ENCODE measurements at places on chromosomes 5 and 9.
A peak's percentile ranks its signal among the peaks of the same experiment; 100 is the strongest.

DNA sequence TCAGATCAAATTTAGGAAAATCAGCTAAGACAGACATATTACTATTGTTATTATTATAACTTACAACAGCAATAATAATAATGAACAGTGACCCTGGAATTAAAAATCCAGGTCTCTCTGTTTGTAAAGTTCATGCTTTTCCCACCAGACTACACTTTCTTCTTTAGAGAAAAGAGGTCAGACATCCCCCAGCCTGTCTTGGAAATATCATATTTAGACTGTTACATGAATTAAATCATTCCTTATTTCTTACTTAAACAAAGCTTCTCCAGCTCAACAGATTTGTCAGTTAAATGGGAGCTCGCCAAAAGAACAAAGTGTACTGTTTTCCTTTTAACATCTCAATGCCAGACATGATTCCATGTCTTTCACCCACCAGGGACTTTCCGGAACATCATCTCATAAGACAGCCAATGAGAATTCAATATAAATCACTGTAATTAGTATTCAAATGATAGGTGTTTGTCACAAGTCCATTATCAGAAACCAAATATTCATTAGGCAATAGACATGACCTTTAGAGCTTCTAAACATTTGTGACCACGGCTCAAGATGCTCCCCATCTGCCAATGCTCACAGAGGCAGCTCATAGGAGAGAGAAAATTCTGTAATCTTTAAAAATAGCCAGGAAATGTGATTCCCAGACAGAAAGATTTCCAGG lies 351.9 kb downstream of the ENC1 start:
- DNase-seq, result peak; percentile 49

DNA sequence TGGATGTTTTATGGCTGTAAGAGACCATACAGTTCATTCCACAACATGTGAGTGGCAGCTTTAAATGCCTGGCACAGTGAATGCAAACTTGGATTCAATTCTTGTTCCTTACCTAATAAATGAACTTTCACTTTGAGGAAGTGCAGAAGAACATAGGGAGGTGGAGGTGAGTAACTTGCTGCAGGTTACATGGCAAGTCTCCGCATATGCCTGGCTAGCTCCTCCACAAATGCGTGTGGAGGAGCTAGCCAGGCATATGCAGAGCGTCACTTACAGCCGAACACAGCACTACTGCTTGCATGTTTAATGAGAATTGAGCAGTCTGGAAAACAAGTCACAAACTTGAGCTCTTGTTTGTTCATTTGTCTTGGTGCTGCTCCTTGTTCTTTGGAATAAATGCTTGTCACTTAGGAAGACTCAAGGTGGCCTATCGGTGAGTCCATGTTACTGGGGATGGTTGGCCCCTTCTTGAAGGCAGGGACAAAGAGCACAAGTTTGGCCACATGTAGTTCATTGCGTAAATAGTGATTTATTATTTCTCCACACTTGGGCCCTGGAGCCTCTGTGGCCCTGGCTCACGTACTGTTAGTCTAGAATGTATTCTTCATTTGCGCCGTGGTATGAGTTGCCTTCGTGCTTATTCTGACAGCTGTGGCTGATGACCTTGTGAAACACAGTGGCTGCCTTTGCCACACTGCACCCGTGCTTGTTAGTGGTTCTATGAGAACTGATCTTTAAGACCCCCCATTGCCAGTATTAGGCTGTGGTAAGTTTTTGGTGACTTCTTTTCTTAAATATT lies 3.1 kb downstream of the ISOC1 start:
- no peak for DNase-seq

DNA sequence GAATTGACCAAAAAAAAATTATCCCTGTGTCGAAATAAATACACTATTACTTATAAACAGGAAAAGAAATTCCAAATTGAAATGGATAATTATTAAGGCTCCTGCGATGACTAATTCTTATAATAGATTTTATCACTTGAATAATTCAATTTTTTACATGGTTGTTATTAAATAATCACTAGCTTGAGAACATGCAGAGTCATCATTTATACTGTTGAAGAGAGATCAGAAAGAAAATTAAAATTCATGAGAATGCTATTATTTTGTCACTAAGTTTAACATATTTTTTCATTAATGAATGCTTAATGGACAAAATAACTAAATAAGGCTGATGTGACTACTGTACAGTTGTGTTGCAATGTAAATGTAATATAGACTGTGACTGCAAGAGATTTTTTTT lies 1011.3 kb upstream of the C9orf72 start:
- no peak for DNase-seq

DNA sequence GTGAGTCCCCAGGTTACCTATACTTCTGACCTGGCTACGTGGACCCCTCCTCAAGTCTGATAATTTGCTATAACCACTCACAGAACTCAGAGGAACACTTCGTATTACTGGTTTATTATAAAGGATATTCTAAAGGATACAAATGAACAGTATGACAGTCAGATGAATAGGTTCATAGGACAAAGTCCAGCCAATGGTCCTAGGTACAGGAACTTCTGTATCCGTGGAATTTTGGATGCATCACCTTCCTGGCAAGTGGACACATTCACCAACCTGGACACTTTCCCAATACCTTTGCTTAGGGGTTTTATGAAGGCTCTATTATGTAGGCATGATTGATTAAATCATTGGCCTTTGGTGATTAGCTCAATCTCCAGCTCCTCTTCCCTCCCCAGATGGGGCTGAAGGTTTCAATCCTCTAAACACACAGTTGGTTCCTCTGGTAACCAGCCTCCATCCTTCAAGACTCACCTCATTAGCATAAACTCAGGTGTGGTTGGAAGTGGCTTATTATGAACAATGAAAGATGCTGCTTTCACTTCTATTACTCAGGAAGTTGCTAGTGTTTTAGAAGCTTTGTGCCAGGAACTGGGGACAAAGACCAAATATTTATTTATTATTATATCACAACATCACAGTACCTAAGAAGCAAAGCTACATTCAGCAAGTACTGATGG lies 149.6 kb upstream of the ELL2 start:
- DNase-seq, result no peak

- no peak for DNase-seq
Measured at GRCh38 chr5:76715486-76715735, 515 bp upstream of the F2R start.

DNA sequence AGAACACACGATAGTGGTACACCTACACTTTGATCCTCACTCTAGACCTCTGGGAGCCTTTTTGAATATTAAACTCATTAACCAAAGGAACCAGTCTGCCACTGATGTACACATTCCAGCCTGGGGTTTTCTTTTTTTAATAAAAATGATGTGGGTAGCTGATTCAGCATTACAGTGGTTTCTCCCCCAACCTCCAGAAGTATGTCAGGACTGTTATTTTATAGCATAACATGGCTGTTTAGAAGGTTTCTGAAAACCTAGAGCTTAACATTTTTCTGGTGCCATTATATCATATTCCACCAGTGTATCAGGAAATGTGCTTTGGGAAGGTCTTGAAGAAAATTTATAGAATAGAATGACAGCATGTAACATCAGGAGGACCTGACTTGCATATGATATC lies 540.9 kb upstream of the WWC1 start:
- DNase-seq, result no peak

DNA sequence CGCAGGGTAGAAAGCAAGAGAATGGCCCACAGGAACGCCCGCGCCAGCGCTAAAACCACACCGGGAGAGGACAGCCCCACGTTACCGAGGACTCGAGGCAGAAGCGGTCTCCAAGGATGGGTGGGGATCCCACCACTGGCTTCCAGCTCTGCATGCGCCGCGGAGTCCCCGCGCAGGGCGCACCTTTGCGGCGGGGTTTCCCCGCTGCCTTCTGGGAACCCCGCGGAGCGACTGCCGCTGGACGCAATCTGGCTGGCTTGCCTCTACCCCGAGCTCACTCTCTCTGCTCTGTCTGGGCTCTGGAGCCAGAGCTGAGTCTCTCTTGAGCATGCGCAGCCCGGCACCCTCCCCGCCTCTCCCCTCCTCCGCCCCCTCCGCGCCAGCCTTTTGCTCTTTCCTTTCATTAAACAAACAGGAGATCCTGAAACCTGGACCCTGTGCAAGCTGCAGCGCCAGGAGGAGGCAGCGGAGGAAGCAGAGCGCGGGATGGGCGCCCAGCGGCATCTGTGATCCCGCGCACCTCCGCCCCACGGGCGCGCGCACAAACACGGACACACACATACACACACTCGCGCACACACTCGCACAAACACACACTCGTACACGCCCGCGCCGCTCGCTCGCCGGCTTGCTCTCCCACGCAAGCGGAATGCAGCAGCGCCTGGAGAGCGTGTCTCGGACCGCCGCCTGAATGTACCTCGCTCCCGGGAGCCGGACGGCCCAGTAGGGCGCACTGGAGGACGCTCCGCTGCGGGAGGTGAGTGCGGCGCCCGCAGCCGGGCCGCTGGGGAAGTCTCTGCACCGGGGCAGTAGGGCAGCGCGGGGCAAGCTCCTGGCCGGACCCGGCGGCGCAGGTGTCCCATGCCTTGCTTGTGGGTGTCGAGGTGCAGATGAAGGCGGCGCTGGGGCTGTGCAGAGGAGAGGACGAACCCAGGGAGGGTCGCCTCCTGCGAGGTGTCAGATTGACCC lies at the start of gene PLPPR1:
PLPPR1 (plus strand) TSS at position 382 of the 969 bp plus-strand sequence.
- peak; percentile 13 for DNase-seq

DNA sequence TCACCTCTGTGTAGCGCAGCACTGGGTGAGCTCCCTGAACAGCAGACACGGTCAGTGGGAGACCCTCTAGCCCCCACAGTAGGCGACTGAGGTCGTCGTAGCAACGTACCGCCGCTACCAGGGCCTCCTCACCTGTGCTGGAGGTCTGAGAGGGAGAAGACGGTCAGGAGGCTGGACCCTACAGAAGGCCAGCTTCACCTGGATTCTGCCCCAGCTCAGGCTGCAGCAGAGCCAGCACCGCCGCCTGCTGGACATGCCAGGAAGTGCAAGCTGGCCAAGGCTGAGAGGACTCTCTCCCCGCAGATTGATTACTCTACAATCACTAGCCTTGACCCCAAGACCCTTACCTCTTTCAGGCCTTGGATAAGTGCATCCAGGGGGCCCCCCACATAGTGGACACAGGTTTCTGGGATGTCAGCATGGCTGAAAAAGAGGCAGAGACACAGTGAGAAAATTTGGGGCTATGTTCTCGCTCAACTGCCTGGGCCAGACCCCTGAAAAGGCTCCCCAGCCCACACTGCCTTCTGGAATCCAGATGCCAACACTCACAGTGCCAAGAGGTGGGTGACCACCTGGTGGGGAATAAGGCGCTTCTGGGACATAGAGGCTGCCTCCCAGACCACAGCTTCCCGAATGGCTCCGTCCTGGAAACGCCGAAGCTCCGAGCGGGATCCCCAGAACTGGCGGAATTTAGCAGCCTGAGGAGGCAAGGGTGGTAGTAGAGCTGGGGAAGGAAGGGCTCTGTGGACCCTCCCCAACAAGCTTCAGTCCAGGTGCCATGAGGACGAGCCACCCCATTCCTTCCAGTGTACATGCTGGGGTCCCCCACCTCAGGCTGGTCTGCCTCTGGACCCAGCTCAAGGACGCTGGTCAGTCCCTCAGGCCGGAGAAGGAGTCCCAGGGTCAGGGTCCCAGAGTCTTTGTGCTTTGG lies 6.9 kb downstream of the NOL6 start:
- DNase-seq, result peak; percentile 37

GRCh38 chr5:80809451-80809850 lies 150.7 kb upstream of the RASGRF2 start:
- DNase-seq, result no peak

GRCh38 chr9:73441890-73442818 lies 290.5 kb downstream of the ANXA1 start:
- DNase-seq, result peak; percentile 15

DNA sequence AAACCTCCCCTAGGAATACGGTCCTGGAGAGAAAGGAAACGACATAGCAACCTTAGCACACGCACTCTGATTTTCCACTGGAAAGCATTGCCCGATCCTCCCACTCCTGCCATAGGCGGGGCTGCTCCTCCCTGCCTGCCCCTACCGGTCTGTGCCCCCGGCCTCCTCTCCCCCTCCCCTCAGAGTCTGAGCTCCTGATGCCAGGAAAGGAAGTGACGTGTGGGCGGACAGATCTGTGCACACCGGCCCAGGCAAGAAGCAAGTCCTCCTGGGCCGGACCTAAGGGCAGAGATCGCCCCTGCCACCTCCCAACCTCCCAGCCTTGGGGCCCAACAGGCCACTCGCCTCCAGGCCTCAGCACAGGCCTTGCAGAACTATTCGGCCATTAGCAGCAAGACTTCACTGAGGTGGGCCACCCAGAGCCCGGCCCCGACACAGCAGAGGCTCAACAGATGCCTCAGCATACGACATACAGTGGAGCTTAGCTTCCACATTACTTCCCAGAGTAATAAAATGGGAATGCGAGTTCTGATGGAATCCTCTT lies 7.2 kb downstream of the NINJ1 start:
- peak; percentile 41 for DNase-seq

- DNase-seq, result no peak
Measured at GRCh38 chr5:115857057-115857479, 15.3 kb downstream of the AP3S1 start.

GRCh38 chr9:129712634-129713401 lies 40.0 kb downstream of the PTGES start:
- DNase-seq, result peak; percentile 85

GRCh38 chr9:86020731-86021130 lies 78.6 kb downstream of the GOLM1 start:
- no peak for DNase-seq

GRCh38 chr5:170263906-170264305 lies 31.1 kb downstream of the C5orf58 start:
- no peak for DNase-seq

GRCh38 chr5:142016556-142016955 lies 3.7 kb upstream of the GNPDA1 start:
- no peak for DNase-seq

GRCh38 chr9:121207371-121207940 lies 5.8 kb upstream of the RAB14 start:
- DNase-seq, result no peak

DNA sequence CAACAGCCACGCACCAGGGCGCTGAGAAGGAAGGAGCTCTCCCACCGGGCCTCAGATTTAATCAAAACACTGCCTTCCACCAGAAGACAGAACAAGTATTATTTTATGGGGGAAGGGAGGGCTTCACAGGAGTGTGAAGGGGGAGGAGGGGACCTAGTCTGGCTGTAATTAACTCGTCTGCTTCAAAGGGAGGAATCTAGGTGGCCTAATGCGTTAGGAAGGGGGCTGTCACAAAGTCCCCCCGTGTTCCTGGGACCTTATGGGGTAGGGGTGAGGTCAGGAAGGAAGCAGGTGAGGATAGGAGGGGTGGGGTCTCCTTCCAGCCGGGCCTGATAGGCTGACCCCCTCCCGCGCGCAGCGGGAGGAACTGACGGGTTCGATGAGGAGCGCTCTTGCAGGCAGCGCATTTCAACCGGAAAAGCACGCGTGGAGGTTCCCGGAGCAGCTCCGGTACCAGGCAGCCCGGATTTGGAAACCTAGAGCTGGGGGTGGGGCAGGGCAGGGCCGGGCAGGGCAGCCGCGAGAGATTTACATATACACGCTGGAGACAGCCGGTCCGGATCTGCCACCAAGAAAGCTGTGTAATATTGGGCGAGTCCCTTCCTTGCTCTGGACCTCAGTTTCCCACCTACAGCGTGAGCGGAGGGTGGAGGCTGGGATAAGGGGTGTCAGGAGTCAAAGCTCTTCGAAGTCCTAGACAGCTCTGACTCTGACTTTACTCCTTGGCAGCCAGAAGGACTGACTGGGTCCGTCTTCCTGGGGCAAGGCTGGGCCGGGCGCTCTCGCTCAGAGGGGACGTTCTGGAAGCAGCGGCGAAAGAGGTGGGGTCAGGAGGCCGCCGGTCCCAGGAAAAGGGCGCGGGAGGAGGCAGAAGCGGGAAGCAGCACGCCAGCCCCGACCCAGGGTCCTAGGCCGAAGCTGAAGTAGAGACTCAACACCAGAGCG lies 1.8 kb downstream of the SHB start:
- no peak for DNase-seq

- DNase-seq, result no peak
Measured at GRCh38 chr9:80554301-80554700, 982.5 kb downstream of the TLE4 start.

Data from mesenchymal stem cell (in vitro differentiated cells and primary cell).